ENCODE measurements at places on chromosomes 1 and 21.

DNA sequence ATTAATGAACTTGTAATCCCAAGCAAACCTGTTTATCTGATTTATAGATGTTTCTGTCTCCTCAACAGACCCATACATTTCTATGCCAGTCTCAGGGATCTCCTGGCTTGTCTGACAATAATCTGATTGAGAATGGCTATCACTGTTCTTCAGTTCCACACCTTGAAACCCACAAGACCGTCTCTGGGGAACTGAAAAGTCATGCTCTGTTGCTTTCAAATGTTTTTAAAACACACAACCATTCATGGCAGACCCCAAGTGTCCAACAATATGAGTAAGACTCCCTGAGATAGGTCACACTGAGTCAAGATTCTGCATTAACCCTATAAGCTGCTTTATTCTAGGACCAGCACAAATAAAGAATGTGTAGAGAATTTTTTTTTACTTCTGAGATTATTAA, 611.2 kb upstream of the PLXNA2 start:
- DNase-seq, result no peak

DNA sequence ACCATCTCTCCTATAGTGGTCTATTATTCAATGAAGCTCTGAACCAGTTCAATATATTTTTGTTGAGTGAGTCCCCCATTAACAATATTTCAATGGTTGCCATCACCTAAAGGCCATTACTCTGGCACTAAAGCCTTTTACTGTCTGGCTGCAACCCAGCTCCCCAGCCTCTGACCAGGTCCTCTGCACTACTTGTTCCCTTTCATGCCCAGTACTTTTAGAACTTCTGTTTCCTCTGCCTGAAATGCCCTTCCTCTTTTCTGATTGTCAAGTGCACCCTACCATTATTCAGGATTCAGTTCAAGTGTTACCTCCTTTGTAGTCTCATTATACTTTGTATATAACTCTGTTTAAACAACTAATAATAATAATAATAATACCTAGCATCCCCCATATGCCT, 30.4 kb upstream of the ZFYVE9 start:
- no peak for DNase-seq

DNA sequence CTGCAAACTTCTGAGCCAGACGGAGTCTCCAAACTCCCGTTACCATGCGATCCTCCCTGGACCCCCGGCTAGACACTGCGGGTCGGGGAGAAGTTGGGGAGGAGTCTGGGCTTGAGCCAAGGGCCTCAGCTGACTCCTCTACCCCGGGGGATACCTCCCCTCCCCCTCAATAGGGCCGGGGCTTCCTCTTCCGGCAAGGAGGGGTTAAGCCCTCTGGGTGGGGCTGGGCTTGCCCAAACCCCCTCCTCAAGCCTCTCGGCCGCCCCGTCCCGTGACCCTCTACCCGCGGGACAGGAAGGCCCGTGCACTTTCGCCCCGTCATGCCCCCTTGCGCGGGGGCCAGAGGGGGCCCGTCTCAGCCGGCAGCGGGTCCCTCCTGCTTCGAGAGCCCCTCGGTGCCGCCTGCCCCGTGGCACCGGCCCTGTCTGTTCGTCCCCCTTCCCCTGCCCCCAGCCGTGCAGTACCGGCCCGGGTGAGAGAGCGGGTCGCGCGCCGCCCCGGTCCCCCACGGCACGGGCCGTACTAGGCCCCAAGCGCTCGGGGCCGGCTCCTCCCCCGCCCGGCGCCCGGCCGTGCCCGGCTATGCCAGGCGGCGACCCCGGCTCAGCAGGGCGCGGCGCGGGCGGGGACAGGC, 652 bp downstream of the ARL8A start:
- DNase-seq, result peak; percentile 22

DNA sequence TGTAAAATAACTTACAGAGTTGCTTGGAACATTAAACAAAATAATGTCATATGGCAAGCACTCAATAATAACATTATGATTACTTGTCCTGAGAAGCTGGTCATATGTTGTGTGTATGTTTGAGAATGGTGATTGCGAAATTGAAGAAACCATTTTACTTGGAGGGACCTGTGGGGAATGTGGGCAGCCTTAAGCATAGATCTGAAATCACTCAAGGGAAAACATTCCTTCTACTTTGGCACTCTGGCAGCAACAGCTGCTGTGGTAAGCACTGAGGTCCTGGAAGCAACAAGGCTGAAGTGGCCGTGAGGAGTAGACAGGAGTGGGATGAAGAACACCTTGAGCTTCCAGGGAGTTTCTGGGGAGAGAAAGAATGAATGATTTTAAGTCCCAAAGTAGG, 165.4 kb upstream of the ADAMTS5 start:
- peak; percentile 30 for DNase-seq

GRCh38 chr21:42102526-42102925, 31.4 kb downstream of the UMODL1 start:
- no peak for DNase-seq

DNA sequence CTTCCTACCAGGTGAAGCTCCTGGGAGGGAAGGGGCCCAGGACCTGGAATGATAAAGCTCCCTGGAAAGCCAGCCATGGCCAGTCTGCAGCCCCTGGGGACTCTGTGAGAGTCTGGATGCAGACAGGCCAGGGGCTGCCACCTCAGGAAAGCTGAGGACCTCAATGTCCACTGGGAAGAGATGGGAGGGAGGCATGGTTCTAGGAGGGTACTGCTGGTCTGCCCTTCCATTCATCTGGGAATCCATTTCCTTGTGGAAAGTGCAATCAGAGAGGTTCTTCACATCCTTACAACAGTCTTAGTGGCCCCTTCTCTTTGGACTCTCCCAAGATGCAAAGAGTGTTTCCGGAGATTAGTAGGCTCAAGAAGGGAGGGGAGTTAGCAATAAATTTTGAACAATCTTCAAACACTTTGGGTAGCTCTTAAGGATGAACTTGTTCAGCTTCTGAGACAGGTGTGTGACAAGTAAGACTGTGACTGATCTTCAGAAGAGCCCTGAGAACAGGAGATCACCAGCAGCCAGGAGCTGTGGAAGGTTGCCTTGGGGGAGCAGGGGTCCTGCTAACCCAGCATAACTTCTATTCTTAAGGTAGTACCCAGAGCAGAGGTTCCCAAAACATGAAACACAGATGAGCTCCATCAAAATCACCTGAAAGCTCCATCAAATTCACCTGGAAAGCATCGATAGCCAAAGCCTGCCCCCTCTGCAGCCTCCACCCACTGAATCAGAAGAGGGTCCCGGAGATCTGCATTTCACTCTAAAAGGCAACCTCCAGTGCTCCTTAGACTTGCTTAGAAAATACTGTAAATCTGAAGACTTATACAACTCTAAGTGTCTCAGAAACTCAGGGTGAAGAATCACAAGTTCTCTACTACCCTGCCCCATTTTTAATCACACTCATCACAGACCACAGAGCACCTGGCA, 616 bp upstream of the LAX1 start:
- no peak for DNase-seq

DNA sequence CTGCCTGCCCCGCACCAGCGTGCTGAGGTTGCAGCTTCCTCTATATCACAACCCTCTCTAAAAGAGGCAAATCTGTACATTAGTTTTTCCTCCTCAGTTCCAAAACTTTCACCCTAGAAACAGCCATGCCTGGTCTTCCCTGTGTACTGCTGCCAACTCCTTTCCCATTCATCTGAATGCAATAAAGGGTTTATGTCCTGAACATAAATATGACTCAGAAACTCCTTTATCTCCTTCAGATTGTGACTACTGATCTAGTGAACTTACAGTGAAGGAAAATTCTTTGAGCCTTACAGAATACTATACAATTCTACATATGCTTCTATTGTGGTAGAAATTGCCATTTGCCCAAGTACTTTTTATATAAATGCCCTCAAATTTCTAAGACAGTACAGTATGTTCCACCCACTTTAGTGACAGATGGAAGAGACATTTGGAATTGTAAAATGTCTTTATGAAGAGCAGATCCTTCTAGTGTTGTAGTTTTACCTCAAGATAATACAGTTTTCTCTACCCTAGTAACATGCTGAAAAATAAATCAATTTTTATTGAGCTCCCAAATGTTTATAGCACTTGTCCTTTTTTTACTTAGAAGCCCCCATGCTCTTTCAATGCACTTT, 345.1 kb upstream of the SNX7 start:
- no peak for DNase-seq

- DNase-seq, result no peak
Observed at GRCh38 chr21:19864476-19864875, 1133.7 kb upstream of the NCAM2 start.

GRCh38 chr1:164731161-164731876, 172.3 kb downstream of the PBX1 start:
- DNase-seq, result no peak

DNA sequence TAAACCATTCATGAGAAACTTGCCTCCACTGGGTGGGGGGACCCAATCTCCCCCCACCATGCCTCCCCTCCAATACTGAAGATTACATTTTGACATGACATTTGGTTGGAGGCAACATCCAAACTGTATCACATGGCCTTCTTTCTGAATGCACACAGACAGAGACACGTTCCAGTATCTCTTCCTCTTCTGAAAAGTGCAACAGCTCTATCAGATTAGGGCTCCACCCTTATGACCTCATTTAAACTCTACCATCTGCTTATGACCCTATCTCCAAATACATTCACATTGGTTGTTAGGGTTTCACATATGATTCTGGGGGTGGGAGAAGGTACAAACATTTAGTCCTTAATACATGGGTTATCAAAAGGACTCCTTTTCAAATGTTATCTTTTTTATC, 481.8 kb upstream of the NFIA start:
- DNase-seq, result no peak

DNA sequence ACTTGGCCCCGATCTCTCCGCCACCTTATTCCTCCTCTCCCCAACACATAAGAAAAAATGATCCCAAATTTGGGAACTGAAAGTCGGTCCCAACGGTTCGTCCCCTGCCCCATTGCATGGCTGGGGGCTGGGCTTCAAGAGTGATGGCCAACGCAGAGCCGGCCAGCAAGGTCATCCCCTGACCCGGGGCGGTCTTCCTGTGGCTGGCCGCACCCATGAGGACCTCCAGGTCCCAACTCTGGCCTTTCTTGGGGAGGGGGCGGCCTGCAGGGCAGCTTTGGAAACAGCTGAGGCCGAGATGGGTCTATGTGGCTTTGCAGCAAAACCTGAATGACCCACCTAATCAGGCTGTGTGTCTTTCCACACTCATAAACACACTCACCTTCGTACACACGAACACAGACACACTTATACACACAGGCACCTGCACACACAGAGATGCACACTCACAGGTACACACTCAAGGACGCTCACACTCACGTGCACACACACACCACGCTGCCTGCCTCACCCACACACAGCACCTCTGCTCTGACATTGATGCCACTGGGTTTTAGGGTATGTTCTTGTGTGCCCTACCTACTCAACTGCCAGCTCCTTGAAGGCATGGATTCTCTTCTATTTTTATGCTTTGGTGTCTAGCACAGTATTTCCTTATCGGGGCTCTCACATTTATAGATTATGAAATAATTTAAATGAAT, 562 bp downstream of the DYNLT5 start:
- no peak for DNase-seq

DNA sequence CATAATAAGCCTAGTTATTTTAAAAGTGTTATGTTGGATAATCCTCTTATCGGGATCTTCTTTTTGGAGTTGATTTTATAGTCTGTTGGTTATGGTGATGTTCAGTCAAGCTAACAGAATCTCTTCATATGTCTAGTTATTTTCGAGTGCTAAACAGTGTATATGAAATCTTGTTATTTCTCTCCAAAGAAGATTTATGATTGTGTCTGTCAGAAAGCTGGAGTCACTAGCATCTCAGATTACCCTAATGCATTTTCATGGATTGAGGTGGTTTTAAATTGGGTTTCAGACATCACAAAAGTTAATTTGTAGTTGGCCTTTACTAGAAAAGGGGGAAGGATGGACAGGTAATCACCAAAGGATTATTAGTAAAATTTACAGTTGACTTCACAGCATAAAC, 13.3 kb downstream of the MAEL start:
- no peak for DNase-seq

GRCh38 chr1:54977533-54978297, 2.7 kb upstream of the TMEM61 start:
- no peak for DNase-seq

- no peak for DNase-seq
Observed at GRCh38 chr1:170122366-170122765, 23.4 kb upstream of the NTMT2 start.

- DNase-seq, result no peak
Observed at GRCh38 chr1:155514582-155515187, 47.9 kb downstream of the ASH1L start.

- DNase-seq, result no peak
Observed at GRCh38 chr1:1966071-1966740, 37.4 kb downstream of the CFAP74 start.

DNA sequence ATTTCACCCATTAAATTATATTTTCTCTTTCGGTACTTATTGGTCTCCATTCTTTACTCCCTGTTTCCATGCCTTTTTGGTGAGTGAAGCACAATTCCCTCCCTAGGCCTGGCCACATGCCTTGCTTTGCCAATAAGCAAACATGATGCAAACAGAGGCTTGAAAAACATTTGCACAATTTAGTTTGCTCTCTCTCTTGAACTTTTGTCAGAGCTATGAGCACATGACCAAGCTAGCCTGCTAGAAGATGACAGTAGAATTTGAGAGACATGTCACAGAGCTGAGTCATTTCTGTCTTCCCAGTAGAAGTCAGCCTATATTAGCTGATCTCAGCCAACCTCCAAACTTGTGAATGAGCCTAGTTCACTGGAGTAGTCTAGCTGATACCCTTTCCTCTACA, 24.6 kb downstream of the ANGPTL3 start:
- DNase-seq, result peak; percentile 63

GRCh38 chr1:12665511-12665910, 21.6 kb downstream of the AADACL4 start:
- DNase-seq, result no peak

DNA sequence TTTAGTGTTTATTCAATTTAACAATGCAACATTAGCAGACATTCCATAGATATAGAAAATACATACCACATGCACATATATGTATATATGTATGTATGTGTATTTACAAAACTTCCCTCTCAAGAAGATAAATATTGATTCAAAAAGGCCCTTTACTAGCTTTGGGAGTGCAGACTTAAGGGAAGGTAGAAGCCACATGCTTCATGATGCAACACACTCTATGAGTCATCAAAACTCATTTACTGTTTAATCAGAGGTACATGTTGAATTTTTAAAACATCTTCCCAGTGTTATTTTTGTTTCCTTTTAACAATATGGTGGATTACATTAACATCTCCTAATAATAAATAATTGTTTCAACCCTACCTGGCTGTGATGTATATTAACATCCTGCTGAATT, 61.4 kb upstream of the KIRREL1 start:
- DNase-seq, result peak; percentile 17

DNA sequence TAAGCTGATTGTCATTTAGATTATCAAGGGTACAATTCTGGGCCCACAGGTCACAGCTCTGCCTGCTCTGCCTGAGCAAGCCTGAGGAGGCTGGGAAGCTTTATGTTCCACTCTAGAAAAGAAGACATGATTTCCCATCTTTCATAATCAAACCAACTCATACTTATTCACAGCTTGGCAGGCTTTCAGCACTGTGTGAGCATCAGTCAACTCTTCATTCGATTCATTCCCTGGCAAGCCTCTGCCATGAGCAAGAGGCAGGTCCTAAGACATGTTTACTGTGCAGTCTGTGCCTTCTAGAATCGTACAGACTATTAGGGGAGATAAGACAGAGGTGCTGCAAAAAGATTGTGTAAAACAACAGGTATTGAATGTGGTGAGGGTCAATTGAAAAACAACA, 24.5 kb upstream of the KIRREL1 start:
- DNase-seq, result peak; percentile 57
